ENCODE measurements at places on chromosomes 7 and 10. TPM values are rescaled to one million over a fixed set of nuclear protein-coding genes. Genes with fewer than 3 reads are reported as not detected.
A peak's percentile ranks its signal among the peaks of the same experiment; 100 is the strongest.

GRCh38 chr7:95925971-95926370 is 153.6 kb downstream of the DYNC1I1 start:
- no peak for DNase-seq

GRCh38 chr7:33072471-33072870 is 9.9 kb upstream of the NT5C3A start:
- no peak for DNase-seq

GDI2 gene
- total RNA-seq: 196 TPM

GRCh38 chr7:31082447-31082846 is 30.3 kb downstream of the ADCYAP1R1 start:
- no peak for DNase-seq

LBX1 gene
- total RNA-seq: not detected

- no peak for DNase-seq
Observed at GRCh38 chr7:26593393-26593792, 271.0 kb downstream of the SKAP2 start.

- no peak for DNase-seq
Observed at GRCh38 chr7:25313526-25313925, 85.2 kb upstream of the NPVF start.

- no peak for DNase-seq
Observed at GRCh38 chr7:92782236-92782635, 54.1 kb downstream of the CDK6 start.

DNA sequence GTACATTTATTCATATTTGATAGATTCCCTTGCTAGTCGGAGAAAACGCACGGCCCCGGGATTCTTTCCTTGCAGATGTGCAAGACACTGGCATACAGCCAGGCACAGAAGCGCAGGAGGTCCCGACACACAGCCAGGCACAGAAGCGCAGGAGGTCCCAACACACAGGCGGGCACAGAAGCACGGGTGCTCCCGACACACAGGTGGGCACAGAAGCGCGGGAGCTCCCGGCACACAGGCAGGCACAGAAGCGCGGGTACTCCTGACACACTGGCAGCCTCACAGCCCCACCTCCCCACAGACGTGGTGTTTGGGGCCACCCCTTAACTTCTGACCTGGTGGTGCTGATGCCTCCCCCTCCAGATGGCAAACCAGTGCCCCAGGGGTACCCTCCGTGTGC is 237.3 kb downstream of the ZMYND11 start:
- no peak for DNase-seq

GJD4 gene
- not detected for total RNA-seq

DNA sequence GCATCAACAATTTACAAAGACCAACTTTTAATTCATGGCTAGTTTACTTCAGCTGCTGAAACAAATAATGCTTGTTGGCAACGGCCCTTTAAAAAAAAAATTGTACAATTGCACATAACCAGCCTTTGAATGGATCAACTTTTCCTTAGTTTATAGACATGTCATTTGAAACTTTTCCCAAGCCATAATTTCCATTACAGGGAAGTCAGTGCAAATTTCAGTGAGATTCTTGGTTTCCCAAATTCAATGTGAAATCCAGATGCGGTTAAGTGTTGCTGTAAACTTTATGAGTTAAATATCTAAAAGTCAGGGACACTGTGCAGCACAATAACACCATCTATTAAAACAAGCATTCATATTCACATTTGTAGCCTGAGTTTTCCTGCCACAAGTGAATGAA is 182.2 kb downstream of the JAZF1 start:
- DNase-seq: no peak

TBC1D12 gene
- 0.96 TPM for total RNA-seq

NPSR1 gene
- not detected for total RNA-seq

FBH1 gene
- total RNA-seq: 55.1 TPM

- DNase-seq: no peak
Observed at GRCh38 chr10:63767138-63767801, 246.1 kb downstream of the REEP3 start.

- DNase-seq: no peak
Observed at GRCh38 chr7:120979765-120980499, 8.6 kb upstream of the CPED1 start.

- DNase-seq: no peak
Observed at GRCh38 chr10:46325021-46325420, 38.2 kb downstream of the ANTXRL start.

GRCh38 chr7:101950450-101951119 is 133.2 kb downstream of the CUX1 start:
- no peak for DNase-seq

- no peak for DNase-seq
Observed at GRCh38 chr10:75432176-75432575, 752 bp downstream of the LRMDA start.

DNA sequence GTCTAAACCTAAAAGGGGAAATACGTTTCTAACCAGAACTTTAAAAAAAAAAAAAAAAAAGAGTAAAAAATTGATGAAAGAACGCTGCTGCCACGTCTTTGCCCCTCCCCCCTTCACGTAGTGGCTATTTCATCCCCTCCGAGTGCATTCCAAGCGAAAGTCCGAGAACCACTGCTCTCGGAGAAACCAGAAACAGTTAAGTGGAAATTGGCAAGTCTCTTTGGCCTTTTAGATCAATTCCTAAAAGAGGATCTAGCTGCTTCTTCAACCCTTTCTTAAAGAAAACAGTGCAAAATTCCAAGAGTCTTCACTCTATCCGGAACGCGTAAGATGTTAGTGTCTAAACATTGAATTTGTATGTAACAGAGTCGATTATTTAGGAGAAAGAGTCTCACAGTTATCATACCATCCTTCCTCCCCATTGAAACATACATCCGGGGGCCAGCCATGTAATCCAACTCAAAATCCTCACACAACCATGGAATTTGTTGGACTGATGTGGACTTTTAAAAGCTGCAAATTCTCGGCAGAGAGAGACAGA is 1.1 kb downstream of the P4HA1 start:
- peak; percentile 59 for DNase-seq

GRCh38 chr7:99514050-99514449 is 9.6 kb downstream of the ZKSCAN5 start:
- DNase-seq: no peak

DNA sequence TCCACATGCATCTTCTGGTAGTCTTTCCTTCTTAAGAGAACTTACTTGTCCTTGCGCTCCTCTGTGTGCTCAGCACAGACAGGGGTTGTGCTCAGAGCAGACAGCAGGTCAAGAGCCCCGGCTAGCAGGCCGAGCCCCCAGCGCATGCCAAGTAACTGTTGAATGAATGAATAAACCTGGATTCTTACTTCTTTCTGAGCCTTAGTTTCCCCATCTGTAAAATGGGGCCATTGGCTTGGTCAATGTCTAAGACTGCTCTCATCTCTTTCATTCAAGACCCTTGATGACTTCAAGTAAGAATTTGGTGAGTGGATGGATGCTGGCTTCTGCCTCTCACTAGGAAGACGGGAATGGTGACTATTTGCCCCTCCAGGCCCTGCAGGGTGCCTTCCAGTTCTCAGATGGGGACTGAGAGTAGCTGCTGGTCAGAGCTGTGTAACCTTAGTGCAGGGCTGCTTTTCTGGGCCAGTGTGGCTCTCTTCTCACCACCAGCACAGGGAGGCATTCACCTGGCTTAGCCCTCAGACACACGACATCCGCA is 78.1 kb downstream of the CDH23 start:
- no peak for DNase-seq

NPTX2 gene
- not detected for total RNA-seq

DNA sequence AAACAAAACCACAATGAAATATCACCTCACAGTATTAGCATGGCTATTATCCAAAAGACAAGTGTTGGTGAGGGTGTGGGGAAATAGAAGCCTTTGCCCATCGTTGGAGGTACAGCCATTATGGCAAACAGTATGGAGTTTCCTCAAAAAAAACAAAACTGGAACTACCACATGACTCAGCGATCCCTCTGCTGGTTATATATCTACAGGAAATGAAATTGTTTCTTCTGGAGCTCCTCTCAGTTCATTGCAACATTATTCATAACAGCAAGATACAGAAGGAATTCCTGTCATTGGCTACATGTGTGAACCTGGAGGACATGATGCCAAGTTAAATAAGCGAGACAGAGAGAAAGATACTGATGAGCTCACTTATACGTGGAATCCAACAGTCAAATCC is 2.4 kb upstream of the UBE3C start:
- DNase-seq: no peak

DNA sequence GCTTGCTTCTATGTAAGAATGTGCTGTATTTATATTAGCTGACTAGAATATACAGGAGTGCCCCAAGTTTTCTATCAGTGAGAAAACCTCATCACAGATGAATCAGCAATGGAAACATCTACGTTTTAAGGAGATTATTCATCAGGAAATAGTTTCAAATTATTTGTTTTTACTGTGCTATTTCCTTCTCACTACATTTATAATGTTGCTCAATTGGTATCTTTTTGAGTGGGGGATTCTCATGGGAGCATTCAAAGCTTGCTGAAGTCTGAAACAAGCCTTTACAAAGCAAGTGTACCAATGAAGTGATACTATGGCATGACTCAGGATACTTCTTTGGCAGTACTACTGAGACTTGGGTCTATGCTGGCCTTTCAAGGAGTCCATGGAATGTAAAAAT is 191.1 kb upstream of the SLC26A5 start:
- DNase-seq: no peak

- DNase-seq: peak; percentile 85
Observed at GRCh38 chr7:111083413-111083812, 7.5 kb upstream of the LRRN3 start.

- no peak for DNase-seq
Observed at GRCh38 chr7:81693080-81693479, 76.8 kb downstream of the HGF start.

DNA sequence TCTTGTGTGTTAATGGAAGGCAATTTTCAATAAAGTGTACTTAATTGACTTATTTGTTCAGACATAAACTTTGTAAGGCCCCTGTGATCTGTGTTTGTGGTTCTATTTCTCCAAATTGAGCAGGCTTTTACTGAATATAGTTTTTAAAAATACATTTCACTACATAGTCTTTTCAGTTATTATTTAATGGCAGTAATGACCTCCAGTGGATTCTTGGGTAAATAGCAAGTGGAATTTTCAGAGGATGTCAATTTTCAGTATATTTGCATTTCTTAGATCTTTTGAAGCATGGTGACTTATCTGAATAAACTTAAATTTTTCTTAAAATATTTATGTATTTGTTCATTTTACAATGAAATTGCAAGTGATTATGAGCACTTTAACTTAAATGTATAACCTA is 203.1 kb upstream of the PCLO start:
- DNase-seq: no peak

- DNase-seq: no peak
Observed at GRCh38 chr10:86708783-86709380, 40.6 kb downstream of the LDB3 start.

CFAP70 gene
- total RNA-seq: 0.38 TPM

GRCh38 chr7:93860261-93860660 is 30.3 kb downstream of the TFPI2 start:
- no peak for DNase-seq

GRCh38 chr10:128614802-128615553 is 488.8 kb upstream of the MKI67 start:
- no peak for DNase-seq

GRCh38 chr10:120483006-120483405 is 26.0 kb downstream of the PLPP4 start:
- no peak for DNase-seq

OR9A2 gene
- not detected for total RNA-seq

Data from activated CD8-positive, alpha-beta memory T cell treated with anti-CD3 and anti-CD28 coated beads, Interleukin-2, amount 10 ng/mL, durations not matched to agents 7 days and 5 days (primary cell).